ENCODE measurements at places on chromosomes 12 and 14.

GRCh38 chr14:63543000-63543825 is at the start of gene PPP2R5E:
Gene PPP2R5E, minus strand, starts transcription at chr14:63543377. Its CDS starts 3,692 bp downstream, at chr14:63539685.
- peak; percentile 98 for DNase-seq

GRCh38 chr14:45785240-45785639 is 532.2 kb upstream of the MIS18BP1 start:
- DNase-seq: no peak

DNA sequence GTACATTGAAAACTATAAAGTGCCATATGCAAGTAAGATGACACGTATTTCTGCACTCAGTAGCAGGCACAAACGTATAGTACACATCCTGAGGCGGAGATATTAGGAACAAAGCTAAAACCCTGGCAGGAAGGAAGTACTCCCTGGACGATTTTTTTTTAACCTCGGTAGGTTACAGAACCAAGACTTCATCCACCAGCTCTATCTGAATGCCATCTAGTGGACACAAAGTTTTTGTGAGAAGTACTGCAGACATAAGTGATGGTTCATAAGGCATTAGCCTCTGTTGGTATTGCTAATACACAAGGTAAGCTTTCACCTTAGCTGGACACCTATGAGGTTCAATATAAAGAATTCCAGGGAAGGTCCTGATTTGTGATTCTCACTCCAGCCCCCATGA is 83.0 kb upstream of the CCDC196 start:
- DNase-seq: no peak

DNA sequence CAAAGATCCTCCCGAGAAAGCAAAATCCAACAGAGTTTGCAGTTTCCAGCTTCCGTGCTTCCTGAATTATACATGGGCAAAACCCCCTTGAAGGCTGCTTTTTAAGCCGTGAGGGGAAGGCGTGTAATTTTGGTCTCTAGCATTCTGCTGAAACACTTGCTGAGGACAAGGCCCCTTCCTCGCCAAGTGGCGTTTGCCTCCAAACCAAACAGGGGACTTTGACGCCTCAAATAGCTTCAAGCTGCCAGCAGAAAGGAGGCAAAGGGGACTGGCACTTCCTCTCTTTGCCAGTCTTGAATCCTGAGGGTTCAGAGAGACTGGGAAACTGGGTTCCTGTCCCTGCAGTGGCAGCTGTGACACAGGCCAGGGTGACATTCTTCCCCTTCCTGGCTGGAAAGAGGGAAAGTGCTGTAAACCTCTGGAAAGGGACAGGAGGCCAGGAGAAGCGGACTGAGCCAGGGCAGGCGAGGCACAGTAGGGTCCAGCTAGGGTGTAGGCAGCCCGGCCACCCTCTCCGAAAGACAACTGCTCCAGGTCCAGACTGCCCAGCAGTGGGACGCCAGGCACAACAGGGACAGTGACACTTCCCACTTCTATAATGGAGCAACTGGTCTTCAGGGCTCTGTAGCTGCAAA is 96.2 kb upstream of the MED13L start:
- no peak for DNase-seq

DNA sequence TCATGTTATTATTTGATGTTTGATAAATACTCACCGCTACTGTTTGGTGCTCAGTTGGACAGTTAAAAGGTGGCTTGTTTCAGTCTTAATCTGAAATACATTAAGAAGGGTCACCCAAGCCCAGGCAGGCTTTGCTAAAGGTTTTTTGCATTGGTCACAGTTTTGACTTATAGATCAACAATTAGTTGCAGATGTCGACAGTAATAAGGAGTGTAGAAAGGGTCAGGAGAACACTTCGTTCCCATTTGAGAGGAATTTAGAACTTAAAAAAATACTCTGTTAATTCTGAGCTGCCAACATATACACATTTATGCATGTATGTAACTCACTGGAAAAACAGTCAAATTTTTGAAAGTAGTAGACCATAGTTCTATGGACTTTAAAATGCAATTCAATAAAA is 130.3 kb downstream of the TMEM30B start:
- no peak for DNase-seq

- DNase-seq: no peak
These were observed 12.2 kb upstream of the NID2 start for GRCh38 chr14:52080808-52081755.

GRCh38 chr12:125289970-125290369 is 224.7 kb downstream of the AACS start:
- DNase-seq: no peak

GRCh38 chr12:51217133-51217967 is 512 bp downstream of the POU6F1 start:
- peak; percentile 46 for DNase-seq

DNA sequence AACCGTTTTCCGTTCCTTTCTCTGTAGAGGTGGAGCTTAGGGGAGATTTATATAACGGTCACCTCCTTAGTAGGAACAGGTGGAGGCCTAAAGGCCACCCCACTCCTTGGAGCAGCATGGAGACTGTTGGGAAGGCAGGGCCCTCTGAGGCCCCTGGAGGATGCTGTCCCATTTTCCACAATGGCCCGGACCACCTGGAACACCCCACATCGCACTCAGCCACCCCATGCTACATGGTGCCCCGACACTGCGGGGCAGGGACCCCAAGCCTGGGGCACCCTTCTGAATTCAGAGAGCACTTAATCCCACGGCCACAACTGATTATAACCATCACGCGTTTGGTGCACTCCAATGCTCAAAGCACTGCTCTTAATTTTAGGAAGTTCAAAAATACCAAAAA is 41.4 kb downstream of the C14orf132 start:
- no peak for DNase-seq

Measured in nucleus accumbens (tissue), 56 donors.